Stimulated activated CD8-positive, alpha-beta memory T cell treated with anti-CD3 and anti-CD28 coated beads, Interleukin-12 subunit alpha, Interleukin-12 subunit beta, amount 100 ng/mL, for 4 hours (primary cell): ENCODE measurements at places on chromosomes 1 and 21.

GRCh38 chr1:94250341-94250740 lies 13.0 kb upstream of the ARHGAP29 start:
- DNase-seq = no peak

- no peak for DNase-seq
Observed at GRCh38 chr1:12121212-12122003, 45.4 kb upstream of the TNFRSF1B start.

DNA sequence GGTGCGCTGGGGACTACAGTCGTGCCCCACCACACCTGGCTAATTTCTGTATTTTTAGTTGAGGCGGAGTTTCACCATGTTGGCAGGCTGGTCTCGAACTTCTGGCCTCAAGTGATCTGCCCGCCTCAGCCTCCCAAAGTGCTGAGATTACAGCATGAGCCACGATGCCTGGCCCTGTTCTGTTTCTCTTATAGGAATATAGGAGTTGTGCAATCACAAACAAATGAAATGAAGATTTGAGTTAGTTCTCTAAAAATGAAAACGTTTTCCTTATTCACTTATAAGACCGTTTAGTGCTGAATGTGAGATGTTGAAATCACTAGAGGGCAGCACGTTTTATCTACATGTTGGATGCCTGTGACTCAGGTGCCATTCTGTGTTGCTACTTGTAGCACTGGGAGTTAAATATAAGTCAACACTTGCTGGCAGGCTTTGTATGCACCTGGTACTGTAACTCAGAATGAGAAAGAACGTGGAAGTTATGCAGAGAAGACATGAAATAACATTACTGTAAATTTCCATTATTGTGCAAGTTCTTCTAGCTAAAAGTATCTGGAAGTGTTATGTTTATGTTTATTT lies 45.8 kb downstream of the MIGA1 start:
- no peak for DNase-seq

- no peak for DNase-seq
Observed at GRCh38 chr1:178055779-178056471, 38.0 kb upstream of the RASAL2 start.

- no peak for DNase-seq
Observed at GRCh38 chr21:24339406-24339805, 1267.9 kb downstream of the MRPL39 start.

- DNase-seq = no peak
Observed at GRCh38 chr1:229862017-229862774, 204.8 kb upstream of the GALNT2 start.
